ENCODE measurements at places on chromosomes 5 and 9.

DNA sequence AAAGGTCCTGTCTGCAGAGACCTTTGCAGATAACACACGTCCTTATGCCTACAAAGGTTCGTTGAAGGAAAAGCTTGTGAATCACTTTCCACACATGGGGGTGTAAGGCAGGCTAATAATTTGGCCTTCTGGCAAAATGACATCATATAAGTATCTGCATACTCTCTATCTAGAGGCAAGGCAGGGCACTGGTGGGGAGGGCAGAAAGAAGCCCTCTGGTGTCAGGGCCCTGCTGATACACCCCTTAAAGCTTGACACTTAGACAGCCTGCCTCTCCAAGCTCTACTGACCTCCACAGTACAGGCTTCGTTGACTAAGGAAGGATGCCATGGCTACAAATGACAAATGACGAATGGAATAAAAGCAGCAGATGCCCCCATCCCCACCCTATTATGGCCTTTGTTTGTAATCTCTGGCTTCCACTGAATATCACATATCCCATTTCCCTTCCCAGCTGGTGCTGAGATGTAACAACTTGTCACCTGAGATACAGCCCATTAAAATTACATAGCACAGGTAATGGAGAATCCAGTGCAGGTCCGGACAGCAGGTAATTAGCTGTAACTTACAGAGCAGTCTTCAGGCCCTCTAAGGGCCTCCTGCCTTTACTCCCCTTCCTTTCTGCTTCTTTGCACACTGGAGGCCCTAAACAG is 76.9 kb upstream of the IFNK start:
- DNase-seq: no peak

DNA sequence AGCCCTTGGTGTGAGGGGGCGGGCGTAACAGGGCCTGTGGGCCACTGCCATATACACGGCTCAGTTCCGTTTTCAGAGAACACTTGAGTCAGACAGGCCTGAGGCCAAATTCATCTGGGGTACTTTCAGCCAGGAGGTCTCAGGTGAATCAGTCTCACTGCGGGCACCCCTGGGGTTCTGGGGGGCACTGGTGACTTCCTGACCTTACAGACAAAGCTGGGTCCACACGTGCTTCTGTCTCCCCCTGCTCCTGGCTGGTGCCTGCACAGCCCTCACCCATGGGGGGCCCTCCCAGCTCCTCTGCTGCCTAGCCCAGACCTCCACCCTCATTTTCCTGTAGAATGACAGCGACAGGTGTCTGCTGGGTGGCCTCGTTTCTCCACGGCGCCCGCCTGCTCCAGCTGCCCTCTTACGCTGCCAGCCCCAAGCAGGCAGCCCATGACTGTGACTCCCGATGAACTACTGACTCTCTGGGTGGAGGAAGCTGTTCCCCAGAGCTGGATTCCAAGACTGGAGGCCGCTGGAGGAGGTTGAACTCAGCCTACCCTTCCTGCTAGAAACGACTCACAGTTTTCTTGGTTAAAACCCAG is 374.1 kb upstream of the IRX4 start:
- no peak for DNase-seq

- no peak for DNase-seq
Measured at GRCh38 chr5:113166261-113166660, 189.7 kb downstream of the DCP2 start.

GRCh38 chr5:98110282-98110691 is 663.2 kb upstream of the RGMB start:
- no peak for DNase-seq

GRCh38 chr5:11997942-11998341 is 93.7 kb upstream of the CTNND2 start:
- DNase-seq: no peak

GRCh38 chr5:65651144-65651543 is 26.3 kb downstream of the SHLD3 start:
- DNase-seq: no peak

- no peak for DNase-seq
Measured at GRCh38 chr9:37660691-37661090, 9.9 kb downstream of the FRMPD1 start.

DNA sequence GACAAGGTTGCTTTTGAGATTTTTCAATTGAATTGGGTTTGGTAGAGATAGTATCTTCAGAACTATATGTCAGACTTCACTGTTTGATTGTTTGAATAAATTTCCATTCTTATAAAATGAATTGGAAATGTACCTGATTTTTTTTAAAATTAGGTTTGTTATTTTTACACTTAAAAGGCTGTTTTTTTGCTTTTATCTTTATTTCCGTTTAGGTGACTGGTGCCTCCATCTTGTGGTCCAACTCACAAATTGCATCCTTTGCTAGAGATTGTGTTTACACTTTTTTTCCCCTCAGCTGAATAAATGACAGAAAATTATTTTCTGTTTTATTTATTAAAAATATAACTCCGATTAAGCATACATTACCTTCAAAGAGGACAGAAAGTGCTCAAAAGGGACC is 15.6 kb downstream of the NDUFAF2 start:
- DNase-seq: no peak

DNA sequence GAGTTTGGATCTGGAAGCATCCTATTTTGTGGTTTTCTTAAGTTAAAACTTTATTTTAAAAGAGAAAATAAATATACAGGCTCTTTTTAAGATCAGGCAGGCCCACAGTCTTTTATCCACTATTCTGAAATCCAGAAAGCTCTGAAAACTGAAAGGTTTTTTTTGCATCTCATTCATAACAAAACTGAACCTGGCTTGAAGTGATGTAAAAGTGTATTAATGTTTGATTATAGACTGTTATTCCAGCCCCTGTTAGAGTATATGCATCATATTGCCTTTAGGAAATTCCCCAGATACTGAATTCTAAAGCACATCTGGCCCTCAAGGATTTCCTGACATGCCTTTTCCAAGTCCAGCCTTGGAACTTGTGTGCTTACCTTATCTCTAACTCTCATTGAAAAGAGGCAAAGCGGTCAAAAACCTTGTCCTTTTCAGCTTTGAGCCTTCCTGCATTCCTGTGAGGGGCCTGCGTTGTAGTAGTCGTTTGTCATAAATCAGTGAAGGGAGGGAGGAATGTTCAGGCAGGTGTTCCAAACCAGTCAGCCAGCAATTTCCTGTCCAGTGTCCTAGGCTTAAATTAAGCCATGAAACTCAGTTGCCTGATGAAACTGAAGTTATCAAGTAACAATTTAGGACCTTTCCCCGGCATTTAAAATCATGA is 110.4 kb downstream of the TLE4 start:
- DNase-seq: no peak

DNA sequence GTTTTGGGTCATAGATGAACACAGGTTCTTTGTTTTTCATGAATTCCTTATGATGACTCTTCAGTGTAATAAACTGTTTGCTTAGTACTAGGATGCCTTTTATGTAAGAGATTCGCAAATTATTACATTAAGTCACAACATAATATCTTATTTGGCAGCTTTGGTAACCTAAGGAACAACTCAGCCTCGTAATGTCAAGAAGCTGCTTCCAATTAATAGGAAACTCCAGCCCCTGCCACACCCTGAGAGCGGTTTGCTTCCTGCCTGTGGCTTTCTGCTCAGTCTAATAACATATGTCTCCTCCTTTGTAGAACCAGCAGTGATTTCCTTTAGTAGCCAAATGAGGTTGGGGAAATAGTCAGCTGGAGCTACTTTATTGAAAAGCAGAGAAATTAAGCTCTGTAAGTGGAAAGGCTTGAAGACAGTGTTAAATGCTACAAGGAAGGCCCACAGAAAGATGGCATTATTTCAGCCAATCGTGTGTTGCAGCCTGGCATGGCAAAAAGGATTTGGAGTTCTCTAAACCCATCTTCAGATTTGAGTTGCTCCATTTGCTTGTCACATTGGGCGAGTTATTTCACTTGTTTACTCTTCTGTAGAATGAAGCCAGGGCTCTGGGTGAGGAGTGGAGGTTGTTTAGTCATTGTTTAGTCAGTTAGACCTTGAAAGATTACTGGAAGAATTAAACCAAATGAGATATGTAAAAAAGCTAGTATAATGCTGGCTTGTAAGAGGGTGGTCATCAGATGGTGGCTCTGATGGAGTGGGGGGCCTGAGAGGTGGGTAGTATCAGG is 54.1 kb downstream of the MTAP start:
- DNase-seq: no peak

DNA sequence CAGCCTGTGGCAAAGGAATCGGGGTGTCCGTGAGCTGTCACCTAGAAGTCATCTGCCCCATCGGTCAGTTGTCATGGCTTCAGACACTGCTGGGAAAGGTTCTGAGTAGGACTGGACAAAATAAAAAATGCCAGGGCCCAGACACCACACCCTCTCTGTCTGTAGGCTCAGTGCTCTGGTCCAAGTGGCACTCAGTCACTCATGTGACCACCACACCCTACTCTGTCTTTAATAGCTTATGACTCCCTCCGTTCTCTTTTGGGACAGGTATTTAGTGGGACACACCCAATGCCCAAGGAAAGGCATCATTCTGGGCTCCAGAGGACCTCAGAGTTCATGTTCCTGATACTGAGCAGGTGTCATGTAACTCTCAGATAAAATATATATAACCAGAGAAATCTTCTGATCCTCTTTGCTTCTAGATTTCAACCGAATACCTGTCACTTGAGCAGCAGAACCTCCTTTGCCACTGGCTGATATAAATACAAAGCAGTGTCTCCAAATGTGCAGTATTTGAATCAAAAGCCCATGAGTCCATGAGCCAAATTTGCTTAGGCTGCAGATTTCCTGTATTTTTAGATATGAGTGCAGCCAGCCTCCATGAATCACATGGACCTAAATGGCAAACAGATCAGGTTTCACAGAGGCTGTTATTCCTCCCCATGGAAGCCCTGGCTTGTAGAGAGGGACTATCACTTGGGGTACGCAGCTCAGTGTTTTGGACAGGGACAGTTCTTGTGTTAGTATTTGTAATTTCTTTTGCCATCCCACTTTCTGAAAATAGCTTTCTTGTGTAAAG is 272.0 kb downstream of the ARHGAP26 start:
- DNase-seq: no peak

GRCh38 chr9:99778308-99778707 is 43.4 kb upstream of the NR4A3 start:
- DNase-seq: no peak

GRCh38 chr9:91795598-91796241 is 154.3 kb downstream of the ROR2 start:
- no peak for DNase-seq

GRCh38 chr9:16417749-16418148 is 452.7 kb downstream of the BNC2 start:
- DNase-seq: no peak

GRCh38 chr9:79196606-79197005 is 375.2 kb upstream of the TLE4 start:
- DNase-seq: no peak

DNA sequence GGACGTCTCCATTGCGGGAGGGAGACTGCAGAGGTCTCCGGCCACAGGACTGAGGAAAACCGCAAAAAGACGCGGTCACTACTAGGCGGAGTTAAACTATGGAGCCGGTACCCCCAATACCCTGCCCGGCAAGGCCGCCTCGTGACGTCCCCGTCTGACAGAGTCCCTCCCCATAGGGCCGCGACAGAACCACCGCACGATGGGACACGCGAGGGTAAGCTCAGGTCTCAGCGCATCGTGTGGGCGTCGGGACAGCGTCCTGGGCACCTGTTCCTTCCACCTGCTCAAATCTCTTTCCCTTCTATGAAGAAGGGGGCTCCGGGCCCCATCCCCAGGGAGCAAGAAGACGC is 35.2 kb upstream of the GLDC start:
- peak; percentile 65 for DNase-seq

- DNase-seq: no peak
Measured at GRCh38 chr5:61217214-61217613, 54.9 kb upstream of the SMIM15 start.

DNA sequence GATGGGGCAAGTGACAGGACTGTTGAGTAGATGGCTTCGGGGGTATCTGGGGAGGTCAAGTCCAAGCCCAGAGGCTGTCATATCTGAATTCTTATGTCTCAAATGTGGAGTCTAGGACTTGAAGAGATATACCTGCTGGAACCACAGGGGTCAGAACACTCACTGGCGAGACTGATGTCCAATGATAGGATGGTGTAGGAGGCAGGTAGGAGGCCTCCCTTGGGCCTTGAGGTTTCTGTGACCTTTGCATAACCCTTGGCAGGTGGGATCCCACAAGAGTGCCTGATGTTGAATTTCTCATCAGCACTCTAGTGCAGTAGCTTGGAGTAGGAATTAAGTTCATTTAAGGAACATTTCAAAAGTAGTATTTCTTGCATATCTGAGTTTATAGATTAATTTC is 2.8 kb downstream of the CCL21 start:
- no peak for DNase-seq

GRCh38 chr9:129868872-129869486 is 33.7 kb downstream of the USP20 start:
- DNase-seq: no peak

GRCh38 chr5:112733586-112733985 is 4.1 kb upstream of the APC start:
- no peak for DNase-seq

GRCh38 chr9:126722922-126723806 is 81.7 kb upstream of the ZBTB43 start:
- no peak for DNase-seq

- no peak for DNase-seq
Measured at GRCh38 chr9:132069046-132069898, 10.4 kb downstream of the MED27 start.

DNA sequence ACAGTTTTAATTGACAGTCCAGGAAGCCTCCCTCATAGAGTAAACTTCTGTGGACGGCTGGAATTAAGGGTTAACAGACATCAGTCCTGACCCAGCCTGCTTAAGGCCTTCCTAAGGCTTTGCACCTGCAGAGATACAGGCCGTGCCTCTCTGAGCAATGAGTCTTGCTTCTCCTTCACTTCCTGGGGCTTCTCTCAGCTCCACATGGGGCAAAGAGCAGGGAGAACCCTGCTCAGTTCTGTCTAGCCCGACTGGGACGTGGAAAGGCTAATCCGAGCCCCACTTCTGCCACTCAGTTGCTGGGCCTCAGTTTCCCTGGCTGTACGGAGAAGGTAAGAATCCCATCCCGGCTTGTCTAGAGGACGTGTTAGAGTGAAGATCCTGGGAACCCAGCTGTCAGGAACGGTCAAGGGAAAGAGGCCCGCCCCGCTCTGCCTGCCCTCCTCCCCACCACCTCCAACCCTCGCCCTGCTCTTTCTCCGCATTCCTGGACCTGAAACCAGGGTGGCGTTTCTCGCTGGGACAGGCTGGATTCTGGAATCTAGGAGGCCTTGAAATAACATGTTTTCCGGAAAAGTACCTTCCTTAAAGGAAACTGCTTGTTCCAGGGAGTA is 6.5 kb downstream of the SPAAR start:
- no peak for DNase-seq

GRCh38 chr5:171570244-171570825 is 150.9 kb downstream of the FGF18 start:
- DNase-seq: no peak

Data from dorsolateral prefrontal cortex (tissue), 122 donors.